A673 (cell line): ENCODE measurements at places on chromosomes 7 and 10. TPM values are rescaled to one million over a fixed set of nuclear protein-coding genes. Genes with fewer than 3 reads are reported as not detected.
A peak's percentile ranks its signal among the peaks of the same experiment; 100 is the strongest.

DNA sequence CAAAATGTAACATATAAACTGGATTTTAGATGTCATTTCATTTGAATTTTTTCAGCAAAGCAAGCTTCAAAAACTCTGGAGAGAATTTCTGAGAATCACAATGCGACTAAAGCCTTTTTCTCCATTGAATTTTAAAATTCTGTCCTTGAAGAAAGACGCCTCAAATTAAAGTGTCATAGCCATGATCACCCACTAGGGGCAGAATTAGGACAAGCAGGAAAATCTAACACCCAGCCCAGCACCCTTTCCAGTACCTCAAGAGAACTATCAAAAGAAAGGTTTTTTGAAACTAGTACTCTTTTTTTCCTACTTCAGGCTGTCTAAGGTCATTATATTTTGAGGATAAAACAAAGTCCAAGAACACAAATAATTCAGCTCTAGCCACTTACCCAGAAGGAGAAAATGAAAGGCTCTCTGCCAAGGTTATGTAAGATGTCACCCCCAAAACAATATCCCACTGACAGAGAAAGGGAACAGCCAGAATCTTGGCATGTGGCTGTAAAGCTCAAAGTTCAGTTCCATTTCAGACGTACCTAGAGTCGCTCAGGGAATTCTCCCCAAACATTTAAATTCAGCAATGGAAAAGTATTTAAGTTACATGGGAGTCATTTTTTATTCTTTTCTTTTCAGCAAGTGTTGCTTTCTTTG lies 299.4 kb downstream of the SNX13 start:
- DNase-seq = peak; percentile 59

The PRSS37 gene
- total RNA-seq = not detected in 2 replicates

The AKR1C1 gene
- total RNA-seq = 9.8 and 10.2 TPM in 2 replicates

DNA sequence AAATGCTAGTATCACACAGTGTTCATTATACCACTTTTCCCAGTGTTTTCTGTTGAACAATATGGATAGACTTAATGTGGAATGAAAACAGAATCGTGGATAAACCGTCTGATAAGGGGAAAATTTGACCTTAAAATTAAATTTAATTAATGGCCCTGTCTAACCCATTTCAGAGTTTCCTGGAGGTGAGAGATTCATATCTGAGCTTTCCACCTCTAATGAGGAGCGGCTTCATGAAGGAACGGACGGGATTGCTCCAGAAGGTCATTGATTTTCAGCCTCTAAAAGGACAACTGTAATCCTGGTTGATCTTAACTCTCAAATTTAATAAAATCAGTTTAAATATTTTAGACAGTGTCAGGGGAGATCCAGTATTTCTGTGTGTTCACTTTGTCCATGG lies 874.9 kb downstream of the GRID1 start:
- no peak for DNase-seq

DNA sequence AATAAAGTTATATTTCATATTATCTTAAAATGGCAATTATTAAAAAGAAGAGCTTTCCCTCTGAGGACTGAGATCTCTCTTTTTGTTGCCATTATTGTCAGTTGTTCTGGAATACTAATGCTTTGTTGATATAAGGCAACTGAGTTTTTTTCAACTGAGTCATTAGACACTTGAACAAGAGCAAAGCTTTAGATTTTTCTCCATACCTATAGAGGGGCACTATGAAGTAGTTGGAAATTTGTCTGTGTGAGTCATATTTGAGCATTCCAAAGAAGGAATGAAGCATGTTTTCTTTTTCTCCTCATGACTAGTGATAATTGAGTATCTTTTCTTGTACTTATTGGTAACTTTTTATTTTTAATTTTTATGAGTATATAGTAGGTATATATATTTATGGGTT lies 24.5 kb downstream of the RPA3 start:
- peak; percentile 7 for DNase-seq

- DNase-seq = no peak
Observed at GRCh38 chr10:75827587-75828021, 396.2 kb downstream of the LRMDA start.

The GPR22 gene
- total RNA-seq = not detected in 2 replicates

The SAP25 gene
- total RNA-seq = 1.7 and 2.8 TPM in 2 replicates

DNA sequence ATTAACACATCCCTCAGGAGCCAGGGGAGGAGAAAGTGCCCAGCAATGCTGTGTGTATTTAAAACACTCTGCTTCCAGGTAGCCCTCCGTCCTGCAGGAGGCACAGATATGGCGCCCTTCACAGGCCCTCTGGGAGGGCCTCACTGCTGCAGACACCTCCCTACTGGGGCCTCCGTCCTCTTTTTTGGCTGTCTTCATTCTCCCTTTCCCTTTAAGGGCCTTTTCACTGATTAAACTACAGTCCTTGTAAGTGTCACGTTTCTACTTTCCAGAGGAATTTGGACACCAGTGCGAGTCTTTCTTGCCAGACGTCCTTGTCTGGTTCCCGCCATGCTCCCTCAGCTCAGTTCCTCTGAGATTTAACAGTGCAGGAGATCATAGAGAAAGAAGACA lies 39.7 kb upstream of the MKRN1 start:
- no peak for DNase-seq
